Cortex of kidney (tissue), 1 donor: ENCODE measurements at places on chromosomes 12 and 14.

- no peak for DNase-seq
Measured at GRCh38 chr12:6049992-6050391, 74.5 kb downstream of the VWF start.

DNA sequence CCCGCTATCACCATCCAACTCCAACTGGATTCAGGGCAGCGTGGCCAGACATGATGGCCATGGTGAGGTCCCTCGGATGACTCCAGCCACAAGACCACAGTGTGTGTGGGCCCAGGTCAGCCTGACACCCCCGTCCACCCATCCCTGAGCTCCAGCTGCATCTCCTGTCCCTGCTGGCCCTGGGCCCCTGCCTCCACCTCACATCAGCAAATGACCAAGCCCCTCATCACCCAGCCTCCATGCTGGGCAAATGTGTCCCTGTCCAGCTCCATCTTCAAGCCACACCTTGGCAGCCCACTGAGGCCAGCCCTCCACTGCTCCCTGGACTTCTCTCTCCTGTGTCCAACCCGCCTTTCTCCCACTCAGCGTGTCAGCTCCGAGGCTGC, 3.2 kb downstream of the GPR132 start:
- no peak for DNase-seq

DNA sequence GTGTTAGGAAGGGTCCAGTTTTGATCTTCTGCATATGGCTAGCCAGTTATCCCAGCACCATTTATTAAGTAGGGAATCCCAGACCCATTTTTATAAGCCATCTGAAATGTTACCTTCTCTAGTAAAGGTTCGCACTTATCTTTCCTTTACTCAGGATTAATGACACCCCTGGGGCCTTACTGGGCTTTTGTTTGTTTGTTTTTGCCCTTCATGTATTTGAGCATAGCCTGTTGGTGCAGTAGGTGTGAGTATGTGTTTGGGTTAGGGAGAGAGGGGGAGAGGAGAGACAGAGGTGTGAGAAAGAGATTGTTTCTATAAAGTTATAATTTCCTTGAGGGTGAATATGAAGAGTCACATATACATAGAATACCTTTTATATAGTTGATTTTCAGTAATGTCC, 96.9 kb downstream of the AKAP6 start:
- DNase-seq: no peak

DNA sequence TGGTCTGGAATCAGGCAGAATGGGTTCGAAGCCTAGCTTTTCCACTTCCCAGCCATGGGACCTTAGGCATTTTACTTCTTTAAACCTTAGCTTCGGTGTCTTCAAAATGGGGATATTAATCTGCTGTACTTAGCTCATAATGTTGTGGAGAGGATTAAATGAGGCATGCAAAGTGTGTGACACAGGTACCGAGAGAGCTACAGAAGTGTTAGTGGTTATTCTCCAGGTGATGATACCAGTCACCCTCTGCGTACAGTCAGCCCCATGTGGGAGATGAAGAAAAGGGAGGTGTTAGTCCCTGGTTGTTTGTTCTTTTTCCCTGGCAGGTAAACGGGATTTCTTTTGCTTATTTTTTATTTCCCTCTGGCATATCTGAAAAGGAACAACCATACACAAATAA, 212.1 kb downstream of the PHLDA1 start:
- no peak for DNase-seq

- no peak for DNase-seq
Measured at GRCh38 chr12:1776170-1776921, 44.0 kb upstream of the LRTM2 start.

GRCh38 chr12:3352230-3352629, 138.8 kb upstream of the PRMT8 start:
- DNase-seq: no peak

GRCh38 chr14:56648508-56649301, 69.1 kb downstream of the TMEM260 start:
- DNase-seq: no peak

DNA sequence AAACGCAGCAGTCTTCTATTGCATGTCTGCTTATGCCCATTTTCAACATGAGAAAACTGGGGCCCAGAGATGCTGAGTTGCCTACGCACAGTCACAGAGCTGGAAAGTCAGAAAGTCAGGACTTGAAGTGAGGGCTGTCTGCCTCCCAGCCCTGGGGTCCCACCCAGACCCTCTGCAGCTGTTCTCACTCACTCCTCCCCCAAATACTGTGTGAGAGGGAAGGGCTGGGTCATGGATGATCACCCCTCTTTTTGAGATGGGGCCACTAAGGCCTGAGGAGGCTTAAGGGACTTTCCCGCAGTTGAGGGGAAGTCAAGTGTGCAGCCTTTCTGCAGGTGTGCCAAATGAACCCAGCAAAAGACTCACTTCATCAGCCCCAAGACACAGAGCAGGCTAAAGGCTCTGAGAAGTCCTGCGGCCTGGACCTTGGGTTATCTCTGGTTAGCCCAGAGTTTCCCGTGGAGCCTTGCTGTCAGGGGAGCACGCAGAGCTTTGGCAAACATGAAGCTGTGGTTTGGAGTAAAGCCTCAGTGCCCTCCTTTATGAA, 18.7 kb downstream of the DTX1 start:
- no peak for DNase-seq

DNA sequence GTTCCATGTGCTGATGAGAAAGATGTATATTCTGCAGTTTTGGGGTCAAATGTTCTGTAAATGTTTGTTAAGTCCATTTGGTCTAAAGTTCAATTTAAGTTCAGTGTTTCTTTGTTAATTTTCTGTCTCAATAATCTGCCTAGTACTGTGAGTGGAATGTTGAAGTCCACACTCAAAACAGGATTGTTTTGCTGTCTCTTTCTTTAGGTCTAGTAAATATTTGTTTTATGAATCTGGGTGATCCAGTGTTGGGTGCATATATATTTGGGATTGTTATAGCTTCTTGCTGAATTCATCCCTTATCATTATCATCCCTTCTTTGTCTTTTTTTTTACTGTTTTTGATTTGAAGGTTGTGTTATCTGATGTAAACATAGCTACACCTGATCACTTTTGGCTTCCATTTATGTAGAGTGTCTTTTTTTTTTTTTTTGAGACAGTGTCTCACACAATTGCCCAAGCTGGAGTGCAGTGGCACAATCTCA, 26.0 kb upstream of the PRPF39 start:
- no peak for DNase-seq

GRCh38 chr12:71085575-71085974, 72.2 kb downstream of the TSPAN8 start:
- DNase-seq: no peak

DNA sequence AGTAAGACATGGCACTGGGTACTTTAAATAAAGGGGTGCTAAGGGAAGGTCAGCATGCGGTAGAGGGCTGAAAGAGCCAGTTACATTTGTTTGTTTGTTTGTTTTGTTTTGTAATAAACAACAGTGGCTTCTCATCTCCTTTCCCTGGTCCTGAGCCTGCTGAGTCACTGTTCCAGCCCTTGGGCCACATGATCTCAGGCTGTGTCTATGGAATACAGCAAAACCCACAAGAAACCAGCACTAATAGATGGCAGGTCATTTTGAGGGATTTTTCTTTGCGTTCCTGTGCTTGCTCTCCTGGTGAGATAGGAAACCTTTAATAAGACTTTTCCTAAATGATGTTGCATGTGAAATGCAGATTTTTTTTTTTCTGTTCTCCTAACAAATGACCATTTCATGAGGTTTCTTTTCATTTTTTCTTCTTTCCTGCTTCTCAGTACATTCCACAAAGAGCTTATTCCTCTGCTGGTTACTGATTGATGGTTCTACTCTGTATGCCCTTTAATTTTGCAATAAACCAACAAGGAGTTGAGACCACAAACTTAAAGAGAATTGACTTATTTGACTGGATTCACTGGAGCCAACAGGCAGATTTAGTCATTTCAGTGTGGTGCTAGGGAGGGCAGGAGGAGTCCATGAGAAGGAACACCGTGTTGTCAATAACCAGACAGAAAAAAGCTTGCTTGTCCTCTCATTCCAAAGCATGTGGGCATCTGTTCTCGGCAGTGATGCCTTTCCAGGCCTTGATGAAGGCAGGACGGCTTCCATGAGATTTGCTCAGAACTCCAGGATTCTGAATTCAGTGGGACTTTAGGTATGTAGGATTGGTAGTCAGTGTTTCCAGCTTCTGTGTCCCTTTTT, 459.2 kb downstream of the RAD51B start:
- DNase-seq: no peak

DNA sequence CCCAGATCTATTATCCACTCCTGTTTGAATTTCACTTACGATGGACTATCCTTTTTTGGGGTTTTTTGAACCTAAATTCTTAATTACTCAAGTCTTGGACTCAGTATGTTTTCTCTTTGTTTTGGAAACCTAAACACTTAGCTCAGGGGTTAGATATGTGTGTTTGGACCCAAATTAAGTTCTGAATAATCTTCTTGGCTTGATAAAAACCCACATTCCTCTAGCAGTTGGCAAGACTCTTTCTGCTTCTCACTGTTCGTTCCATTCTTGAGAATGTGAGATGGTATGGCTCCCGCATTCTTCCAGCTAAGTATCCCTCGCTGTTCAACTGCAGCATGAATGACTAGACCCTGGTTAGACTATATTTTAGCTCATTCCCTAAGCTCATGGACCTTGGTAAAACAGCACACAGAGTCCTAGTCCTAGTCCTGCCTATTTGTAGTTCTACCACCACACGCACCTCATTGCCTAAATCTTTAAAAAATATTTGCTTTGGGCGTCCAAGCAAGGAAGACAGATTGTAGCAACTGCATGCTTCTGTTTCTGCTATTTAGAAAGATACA, 860.0 kb downstream of the RPS29 start:
- no peak for DNase-seq

GRCh38 chr14:105325716-105326567, 11.4 kb downstream of the PACS2 start:
- no peak for DNase-seq

DNA sequence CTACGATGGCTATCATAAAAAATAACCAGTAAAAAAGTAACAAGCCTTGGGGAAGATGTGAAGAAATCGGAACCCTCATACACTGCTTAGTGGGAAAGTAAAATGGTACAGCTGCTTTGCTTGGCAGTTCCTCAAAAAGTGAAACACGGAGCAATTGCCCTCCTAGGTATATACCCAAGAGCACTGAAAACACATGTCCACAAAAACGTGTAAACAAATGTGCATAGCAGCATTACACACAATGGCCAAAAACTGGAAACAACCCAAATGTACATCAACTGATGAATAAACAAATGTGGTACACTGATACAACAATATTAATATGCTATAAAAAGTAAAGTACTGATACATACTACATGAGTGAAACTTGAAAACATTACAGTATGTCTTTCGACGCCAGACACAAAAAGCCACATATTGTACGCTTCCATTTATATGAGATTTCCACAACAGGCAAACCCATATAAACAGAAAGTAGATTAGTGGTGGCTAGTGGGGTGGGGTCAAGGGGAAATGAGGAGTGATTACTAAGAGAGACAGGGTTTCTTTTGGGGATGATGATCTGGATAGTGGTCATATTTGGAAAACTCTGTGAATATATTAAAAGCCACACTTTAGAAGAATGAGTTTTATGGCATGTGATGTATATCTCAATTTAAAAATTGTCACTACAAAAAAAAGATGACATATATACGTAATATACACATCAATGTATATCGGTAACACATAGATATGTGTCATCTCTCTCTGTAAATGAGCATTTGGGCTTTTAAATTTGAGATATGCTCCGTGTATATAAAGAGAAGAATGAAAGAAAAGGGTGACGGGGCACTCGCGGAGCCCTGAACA, 996 bp downstream of the SLC41A2 start:
- DNase-seq: no peak

DNA sequence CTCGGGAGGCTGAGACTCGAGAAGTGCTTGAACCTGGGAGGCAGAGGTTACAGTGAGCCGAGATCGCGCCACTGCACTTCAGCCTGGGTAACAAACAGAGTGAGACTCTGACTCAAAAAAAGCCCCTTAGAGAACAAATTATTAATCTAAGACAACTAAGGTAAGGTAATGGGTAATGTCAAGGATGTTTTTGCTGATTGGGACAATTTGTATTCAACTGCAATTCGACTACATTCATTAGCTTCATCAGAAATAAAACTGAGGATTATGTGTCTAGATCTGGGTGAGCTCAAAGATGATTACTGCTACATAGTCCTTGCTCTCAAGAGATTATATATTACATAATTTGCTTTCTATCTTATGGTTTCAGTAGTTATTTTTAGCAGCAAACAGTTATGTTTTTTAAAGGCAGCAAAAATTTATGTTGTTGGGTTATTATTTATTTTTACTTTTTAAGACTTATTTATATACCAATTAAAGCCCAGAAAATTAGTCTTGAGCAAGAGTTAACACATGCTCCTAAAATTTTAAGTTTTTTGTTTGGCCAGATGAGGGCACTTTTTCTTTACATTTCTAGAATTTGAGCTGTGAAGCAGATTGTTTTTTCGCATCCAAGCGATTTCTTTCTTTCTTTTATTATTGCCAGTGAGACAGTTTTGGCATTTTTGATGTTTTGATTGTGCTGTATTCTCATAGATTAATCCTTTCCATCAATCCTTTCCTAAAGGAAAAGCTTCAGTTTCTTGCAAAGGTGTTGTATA, 52.3 kb downstream of the PLEKHA5 start:
- DNase-seq: no peak

GRCh38 chr14:101774006-101774795, 12.7 kb downstream of the PPP2R5C start:
- DNase-seq: no peak

DNA sequence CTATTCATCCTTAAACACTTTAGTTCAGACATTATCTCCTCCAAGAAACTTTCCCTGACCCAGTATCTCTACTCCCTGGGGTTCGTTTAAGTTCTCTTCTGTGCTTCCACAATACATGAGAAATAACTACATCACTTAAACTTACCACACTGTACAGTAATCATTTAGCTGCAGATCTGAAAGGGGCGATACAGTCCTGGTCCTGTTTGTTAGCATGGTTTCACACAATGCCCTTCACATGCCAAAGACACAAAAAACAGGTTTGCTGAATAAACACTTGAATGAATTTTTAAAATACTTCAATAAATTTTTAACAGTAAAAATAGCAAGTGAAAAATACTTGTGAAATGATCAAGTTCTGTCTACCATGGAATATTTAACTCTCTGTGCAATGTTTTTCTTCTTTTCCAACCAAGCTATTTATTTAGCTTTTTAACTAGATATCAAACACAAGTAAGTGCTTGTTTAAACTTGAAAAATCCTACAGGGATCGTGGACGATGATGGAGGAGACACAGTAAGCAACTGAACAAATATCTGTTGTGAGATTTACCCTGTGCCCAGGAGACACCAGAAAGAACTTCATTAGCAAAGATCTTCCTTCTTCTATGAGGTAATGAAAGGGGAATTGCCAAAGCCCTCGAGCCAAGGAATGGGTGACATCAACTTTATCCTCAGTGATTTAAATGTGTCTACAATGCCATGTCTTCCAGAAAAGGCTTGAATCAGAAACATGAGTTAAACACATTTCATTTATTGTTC, 255.6 kb upstream of the GRIP1 start:
- DNase-seq: no peak

DNA sequence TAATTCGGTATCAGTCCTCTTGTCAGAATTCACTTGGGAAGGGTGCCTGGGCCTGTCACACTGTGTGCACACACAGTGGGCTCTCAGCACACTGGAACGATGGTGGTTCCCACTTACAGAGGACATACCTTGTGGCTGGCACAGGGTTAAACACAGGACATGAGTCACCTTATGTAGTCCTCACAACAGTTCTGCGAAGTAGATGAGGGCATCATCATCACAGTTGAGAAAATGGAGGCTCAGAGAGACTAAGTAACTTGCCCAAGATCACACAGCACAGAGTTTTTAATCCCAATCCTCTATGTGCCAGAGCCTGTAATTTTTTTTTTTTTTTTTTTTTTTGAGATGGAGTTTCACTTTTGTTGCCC, 90.7 kb downstream of the NINJ2 start:
- no peak for DNase-seq
